ENCODE measurements at places on chromosomes 6 and 20.

DNA sequence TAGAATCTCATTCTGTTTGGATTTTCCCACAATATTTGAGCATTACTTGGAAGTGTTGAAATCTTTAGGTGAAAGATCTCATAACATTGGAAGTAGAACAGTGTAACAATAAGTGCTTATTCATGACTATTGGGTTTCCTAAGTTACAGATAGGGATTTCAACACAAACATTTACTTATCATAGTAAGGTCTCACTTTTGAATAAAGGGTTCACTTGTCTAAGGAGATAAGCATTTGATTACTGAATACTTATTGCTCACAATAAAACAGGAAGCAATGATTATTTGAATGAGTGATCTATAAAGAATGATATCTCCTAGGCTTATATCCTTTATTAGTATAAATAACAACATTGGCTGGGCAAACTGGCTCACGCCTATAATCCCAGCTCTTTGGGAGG lies 14.8 kb downstream of the DDX43 start:
- no peak for DNase-seq

GRCh38 chr20:14478126-14478525 lies 140.7 kb upstream of the FLRT3 start:
- no peak for DNase-seq

DNA sequence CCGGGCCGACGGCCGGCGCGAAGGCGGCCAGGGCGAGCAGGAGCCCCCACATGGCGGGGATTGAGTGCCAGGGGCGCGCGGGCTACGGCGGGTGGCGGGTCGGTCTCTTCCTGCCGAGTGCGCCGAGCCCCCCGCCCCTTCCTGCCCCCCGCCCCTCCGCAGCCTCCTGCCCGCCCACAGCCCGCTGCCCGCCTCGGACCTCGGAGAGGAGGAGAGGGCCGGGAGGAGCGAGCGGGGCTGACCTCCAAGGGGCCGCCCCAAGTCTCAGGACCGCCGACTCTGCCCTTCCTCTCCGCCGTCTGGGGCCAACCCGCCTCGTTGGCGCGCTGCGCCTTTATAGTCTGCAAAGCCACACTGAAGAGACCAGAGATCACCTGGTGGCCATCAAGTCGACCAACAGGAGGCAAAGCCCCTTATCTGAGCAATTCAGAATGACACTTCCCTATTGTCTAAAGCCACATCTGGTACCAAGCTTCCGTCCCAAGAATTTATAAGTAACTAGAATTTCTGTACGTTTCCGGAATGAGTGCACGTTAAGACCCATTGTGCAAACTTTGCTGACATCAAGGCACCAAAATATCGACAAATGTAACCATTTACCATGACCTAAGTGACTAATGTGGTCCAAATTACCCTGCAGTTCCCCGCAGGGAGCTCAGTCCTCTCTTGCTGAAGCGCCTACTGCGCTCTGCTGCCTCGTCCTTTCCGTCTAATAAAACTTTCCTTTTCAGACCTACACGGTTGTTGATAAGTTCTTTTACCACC lies at the start of gene CPXM1:
TSS of gene CPXM1 (minus strand) at position 107 of the 765 bp plus-strand sequence. CDS start at position 52, 55 bp downstream.
- no peak for DNase-seq

- no peak for DNase-seq
Observed at GRCh38 chr6:14291331-14291730, 173.8 kb downstream of the CD83 start.

DNA sequence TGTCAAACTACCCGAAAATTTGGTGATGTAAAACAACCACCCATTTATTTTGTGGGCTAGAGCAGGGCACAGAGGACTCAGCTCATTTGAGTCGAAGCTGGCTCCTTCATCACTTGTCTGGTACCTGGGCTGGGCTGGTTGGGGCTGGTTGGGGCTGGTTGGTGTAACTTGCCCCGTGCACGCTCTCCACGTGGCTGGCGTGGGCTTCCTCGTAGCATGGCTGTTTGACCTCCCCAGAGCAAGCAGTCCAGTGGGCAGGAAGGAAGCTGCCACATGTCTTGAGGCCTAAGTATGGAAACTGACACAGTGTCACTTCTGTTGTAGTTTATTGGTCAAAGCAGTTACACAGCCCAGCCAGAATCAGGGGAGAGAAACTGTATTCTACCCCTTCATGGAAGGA lies 27.1 kb downstream of the BCAS4 start:
- DNase-seq = no peak

DNA sequence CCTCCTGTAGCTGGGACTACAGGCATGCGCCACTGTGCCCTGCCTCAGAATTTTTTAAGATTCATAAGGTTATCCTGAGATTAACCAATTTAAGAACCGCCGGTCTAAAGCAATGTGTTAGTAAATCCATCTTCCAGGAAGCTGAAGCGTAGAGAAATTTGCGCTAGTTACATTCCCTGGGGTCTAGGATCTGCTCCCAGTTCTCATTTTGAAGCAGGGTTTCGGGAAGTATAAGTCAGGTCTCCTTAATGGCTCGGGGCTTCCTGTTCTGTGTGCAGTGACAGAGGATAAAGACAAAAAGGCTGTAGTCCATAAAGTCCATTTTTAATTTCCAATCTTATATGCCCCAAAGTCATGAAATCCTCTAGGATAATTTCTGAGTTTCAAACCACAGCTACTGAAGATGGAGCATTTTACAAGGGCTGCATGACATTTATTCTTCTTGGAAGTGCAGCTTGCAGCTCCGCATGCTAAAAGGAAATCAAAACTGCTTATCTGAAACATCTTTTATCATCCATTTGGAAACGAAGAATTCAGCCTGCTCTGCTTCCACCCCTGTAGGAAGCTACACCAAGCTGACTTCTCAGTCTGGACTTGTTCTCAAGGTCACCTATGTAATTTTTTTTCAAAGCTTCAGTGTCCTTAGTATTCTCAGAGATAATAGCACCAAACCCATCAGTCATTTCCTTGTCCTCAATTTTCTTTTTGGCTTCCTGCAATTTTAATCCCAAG lies 326.1 kb downstream of the PRL start:
- no peak for DNase-seq

DNA sequence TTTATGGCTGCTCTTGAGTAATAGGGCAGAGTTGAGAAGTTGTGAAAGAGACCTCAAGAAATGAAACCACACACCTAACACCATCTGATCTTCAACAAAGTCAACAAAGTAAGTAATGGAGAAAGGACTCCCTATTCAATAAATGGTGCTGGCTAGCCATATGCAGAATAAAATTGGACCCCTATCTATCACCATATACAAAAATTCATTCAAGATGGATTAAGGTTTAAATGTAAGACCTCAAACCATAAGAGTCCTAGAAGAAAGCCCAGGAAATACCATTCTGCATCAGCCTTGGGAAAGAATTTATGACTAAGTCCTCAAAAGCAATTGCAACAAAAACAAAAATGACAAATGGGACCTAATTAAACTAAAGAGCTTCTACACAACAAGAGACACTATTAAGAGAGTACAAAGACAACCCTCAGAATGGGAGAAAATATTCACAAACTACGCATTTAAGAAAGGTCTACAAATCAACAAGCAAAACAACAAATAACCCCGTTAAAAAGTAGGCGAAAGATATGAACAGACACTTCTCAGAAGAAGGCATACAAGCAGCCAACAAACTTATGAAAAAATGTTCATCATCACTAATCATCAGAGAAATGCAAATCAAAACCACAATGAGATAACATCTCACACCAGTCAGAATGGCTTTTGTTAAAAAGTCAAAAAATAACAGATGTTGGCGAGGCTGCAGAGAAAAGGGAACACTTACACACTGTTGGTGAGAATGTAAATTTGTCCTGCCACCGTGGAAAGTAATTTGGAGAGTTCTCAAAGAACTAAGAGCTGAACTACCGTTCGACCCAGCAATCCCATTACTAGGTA lies 4.0 kb downstream of the MAP3K5 start:
- DNase-seq = no peak

DNA sequence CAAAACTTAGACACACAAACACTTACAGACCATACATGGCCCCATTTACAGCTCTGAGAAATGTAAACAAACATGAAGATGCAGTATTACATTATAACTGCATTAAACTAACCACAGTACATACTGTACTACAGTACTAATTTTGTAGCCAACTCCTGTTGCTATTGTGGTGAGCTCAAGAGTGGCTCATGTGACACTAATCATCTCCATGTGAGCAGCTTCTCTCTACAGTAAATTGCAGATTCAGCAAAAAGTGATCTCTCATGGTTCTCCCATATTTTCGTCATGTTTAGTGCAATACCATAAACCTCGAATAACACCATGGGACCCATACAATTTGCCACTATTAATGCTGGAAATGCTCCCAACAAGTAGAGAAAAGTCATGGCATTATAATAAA lies 860.4 kb downstream of the EPHA7 start:
- DNase-seq = no peak

DNA sequence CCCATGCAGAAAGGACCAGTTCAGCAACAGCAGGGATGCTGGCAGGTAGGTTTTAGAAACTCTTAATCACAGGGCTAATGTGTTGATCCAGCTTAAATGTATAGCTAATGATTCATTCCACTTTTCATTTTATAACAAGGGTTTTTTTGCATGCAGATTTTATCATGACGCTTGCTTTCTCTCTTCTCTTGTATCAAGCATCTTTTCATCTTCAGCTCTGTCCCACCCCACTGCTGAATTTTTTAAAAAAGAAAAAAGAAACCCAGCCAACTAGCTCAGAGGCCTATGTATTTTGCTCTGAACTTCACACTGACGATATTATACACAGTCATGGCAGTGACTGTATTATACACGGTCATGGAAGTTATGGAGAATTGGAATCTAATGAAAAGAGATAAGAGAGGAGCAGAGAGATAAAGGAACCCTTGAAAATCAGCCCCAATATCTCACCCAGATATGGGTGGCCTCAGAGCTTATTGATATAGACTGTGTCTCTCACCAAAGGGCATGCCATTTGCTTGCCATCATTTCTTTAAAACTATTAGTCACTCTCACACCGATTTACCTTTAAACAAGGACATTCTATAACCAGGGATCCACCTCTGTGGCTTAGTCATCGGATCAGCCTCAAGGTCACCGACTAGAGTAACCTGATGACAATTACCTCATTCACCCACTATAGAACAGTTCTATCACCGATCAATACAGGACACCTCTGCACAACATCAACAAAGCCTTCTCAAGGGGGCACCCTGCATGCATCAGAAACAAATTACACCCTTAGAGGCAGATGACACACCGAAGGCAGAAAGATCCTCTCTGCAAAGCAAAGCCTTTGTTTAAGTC lies 222.0 kb downstream of the ATXN1 start:
- no peak for DNase-seq

- no peak for DNase-seq
Observed at GRCh38 chr6:112592159-112592558, 245.0 kb downstream of the RFPL4B start.

- DNase-seq = no peak
Observed at GRCh38 chr6:6806844-6807518, 218.5 kb downstream of the LY86 start.

- DNase-seq = no peak
Observed at GRCh38 chr6:19655744-19656143, 181.4 kb upstream of the ID4 start.

- DNase-seq = no peak
Observed at GRCh38 chr6:157813191-157813590, 9.9 kb upstream of the SNX9 start.

DNA sequence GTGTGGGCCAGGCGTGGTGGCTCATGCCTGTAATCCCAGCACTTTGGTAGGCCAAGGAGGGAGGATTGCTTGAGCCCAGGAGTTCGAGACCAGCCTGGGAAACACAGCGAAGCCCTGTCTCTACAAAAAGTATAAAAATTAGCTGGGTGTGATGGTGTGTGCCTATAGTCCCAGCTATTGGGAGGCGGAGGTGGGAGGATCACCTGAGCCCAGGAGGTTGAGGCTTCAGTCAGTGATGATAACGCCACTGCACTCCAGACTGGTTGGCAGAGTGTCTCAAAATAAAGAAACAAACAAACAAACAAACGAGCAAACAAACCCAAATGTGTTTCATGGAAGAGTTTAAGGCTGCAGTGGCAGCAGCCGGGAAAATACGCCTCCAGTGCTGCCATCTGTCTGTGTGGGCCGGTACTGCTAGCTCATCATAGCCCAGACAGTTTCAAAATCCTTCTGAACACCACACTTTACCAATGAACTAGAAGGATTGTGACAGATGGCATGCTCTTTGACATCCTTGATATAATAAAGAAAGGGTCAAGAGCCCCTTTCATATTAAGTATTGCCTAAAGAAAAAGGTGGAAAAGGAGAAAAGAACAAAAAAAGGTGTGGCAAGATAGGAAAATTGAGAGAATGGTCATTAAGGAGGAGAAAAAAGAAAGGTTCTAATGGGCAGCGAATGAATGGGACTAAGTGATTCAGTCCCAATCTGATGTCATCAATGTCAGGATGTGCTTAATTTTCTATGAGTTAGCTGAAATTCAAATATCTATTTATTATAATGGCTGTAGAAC lies 298.6 kb downstream of the SYNE1 start:
- peak; percentile 67 for DNase-seq

DNA sequence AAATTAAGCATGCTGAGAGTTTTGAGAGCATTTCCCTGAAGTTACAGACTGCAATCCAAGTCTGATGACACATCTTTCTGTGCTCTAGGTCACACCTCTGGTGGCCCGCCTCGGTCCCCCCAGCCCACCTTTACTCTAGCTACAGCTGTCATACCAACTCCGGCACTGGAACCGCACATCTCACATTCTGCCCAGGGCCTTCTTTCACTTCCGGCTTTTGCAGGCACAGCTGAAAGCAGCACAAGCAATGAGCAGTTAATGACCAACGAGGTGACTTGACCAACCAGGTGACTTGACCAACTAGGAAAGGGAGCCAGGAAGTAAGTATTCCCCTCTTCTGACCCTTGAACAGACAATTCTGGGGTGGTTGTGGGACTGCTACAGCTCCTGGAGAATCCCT lies 88.6 kb upstream of the MOCS1 start:
- no peak for DNase-seq

GRCh38 chr6:678520-678919 lies 14.4 kb downstream of the EXOC2 start:
- DNase-seq = no peak

GRCh38 chr20:64130876-64131275 lies 23.5 kb upstream of the NPBWR2 start:
- peak; percentile 14 for DNase-seq

DNA sequence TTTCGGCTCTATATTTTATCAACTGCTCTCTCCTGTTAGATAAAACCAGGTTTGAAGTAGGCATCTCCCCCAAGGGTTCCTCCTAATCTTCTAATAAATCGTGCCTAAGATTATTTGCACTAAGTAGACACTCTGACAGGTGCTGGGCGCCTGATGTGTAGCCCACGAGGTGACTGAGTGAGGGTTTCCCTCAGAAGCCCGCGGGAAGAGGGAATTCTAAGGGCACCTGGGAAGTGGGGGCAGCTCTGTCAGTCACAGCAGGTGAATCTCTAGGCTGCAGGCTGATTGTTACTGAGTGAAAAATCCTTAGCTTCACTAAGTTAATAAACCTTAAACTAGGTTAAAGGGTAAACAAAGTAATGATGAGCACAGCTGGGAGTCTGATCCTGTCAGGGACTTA lies 68.2 kb downstream of the PXDC1 start:
- no peak for DNase-seq
